Chondrocyte (in vitro differentiated cells): ENCODE measurements at places on chromosomes 7 and 10. TPM values are rescaled to one million over a fixed set of nuclear protein-coding genes. Genes with fewer than 3 reads are reported as not detected.

The IL15RA gene
- total RNA-seq, result 0.56 to 0.65 TPM in 2 of 3 replicates, not detected in the other

The TCAF2 gene
- total RNA-seq, result 2.1 to 2.8 TPM (median 2.3 TPM) in 3 replicates

The RNF148 gene
- total RNA-seq, result not detected in 3 replicates

DNA sequence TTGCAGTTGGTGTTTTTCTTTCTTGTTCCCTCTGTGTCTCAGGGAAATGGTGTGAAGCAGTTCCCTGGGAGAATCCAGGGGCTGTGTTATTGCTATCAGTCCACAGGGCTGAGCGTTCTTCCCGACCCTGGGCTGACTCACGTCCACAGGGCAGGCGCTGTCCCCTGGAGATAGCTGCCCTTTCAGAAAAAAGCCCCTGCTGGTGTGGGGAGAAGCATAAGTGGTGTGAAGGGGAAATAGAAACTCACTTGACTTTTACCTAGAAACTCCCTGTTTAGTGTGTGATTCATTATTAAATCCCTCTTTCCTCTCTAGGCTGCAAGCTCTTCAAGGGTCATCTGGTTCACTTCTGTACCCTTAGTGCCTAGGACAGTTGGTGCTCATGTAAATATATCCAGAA is 63.3 kb upstream of the SMNDC1 start:
- no peak for DNase-seq

DNA sequence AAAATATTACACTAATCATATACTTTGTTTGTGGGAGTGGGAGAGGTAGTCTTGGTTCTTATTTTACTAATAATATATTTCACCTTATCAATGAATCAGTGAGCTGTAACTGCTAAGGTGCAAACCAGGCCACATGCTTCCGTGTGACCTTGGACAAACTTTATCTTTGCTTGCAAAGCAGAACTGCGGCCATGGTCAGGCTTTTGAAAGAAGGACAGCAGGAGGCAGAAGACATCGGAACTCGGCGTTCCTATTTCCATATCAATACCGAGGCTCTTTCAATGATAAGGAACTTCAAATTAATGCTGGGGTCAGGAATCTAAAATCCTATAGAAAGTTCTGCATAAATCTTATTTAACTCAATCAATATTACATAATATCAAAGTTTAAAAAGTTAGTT is 491.9 kb upstream of the PFKP start:
- no peak for DNase-seq

DNA sequence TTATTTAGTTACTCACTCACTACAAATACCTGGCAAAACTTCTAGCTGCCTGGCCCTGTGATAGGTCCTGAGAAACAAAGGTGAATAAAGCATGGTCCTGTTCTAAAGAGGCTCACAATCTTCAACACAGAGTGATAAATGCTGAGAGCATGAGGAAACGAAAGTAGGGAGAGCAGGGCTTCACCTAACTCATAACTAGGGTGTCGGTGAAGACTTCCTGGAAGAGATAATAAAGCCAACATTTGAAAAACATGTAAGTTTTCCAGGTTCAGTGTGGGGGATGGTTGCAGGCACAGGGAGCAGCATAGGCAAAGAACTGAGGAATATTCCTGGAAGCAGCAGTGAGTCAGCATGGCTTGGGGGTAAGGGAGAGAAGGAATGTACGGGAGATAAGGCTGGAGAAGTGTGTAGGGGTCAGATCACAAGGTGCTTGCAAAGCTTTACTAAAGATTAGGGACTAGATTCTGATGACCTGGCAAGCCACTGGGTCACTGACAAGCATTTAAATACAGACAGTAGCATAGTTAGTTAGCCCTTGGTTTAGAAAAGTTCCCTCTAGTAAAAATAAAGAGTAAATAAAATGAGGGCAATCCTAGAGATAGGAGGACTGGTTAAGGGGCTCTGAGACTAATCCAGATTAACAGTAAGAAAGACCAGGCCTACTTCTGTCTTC is 5.1 kb downstream of the KEL start:
- no peak for DNase-seq

DNA sequence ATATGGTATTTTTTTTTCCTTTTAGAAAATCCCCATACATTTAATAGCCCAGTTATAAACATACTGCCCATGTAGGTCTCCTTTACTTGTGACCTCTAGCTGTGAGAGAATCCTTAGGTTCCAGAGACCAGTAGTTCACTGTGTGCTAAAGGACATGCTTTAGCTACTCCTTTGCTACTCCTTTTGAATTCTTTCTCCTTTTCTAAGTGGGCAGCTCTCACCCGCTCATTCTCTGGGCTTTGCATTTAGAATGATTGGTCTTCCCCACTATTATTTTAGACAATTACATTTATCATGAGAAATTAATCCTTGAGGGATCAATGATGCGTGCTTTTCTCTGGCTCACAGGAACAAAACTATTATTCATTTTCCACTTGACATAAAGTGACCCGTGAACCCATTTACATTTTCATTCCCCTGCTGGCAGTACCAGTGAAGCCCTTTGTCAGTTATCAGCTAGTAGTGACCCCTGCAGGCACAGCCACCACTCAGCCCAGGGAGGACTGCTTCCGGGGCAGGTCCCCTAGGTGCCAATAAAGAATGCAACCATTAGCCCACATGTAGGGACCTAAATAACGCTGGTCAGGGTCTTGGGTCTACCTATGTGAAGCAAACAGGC is 844.3 kb downstream of the CNTNAP2 start:
- DNase-seq, result no peak
